Vein endothelial cell (primary cell): ENCODE measurements at places on chromosomes 16 and 17. TPM values are rescaled to one million over a fixed set of nuclear protein-coding genes. Genes with fewer than 3 reads are reported as not detected.

The TAT gene
- total RNA-seq, result not detected in 2 replicates

The CBFB gene
- total RNA-seq, result 78.1 and 101 TPM in 2 replicates

The OR2C1 gene
- total RNA-seq, result not detected in 2 replicates

The USP43 gene
- total RNA-seq, result 0.10 and 0.98 TPM in 2 replicates

The FOXL1 gene
- 3.2 and 4.6 TPM in 2 replicates for total RNA-seq

The CD300E gene
- total RNA-seq, result not detected in 2 replicates

The MIEF2 gene
- total RNA-seq, result 15.6 and 17.3 TPM in 2 replicates

The IRF8 gene
- total RNA-seq, result under 0.01 and 0.10 TPM in 2 replicates

The LAT gene
- 0.67 and 2.3 TPM in 2 replicates for total RNA-seq

The LRRC75A gene
- 2.6 and 2.9 TPM in 2 replicates for total RNA-seq

The PYY gene
- total RNA-seq, result 0.33 TPM in 1 of 2 replicates, not detected in the other

The HLF gene
- 0.19 and 0.33 TPM in 2 replicates for total RNA-seq

The TUBB3 gene
- 251 TPM in 2 replicates for total RNA-seq

The KRTAP4-8 gene
- not detected in 2 replicates for total RNA-seq

The KCNH6 gene
- not detected in 2 replicates for total RNA-seq

The EIF5A gene
- 949 and 999 TPM in 2 replicates for total RNA-seq

The TSNAXIP1 gene
- 0.33 and 0.67 TPM in 2 replicates for total RNA-seq

The FLYWCH2 gene
- 44.9 and 49.0 TPM in 2 replicates for total RNA-seq

The NOS2 gene
- total RNA-seq, result 0.10 TPM in 1 of 2 replicates, not detected in the other

The EVI2A gene
- 0.19 and 0.33 TPM in 2 replicates for total RNA-seq

The CASKIN1 gene
- under 0.01 TPM in 2 replicates for total RNA-seq

The C16orf96 gene
- not detected in 2 replicates for total RNA-seq

The TBC1D26 gene
- total RNA-seq, result not detected in 2 replicates

The ZNF423 gene
- total RNA-seq, result 8.6 and 13.1 TPM in 2 replicates

The RAB26 gene
- total RNA-seq, result 0.65 and 0.86 TPM in 2 replicates

The CORO6 gene
- 2.2 and 2.3 TPM in 2 replicates for total RNA-seq

The TNP2 gene
- not detected in 2 replicates for total RNA-seq

The SDK2 gene
- not detected in 2 replicates for total RNA-seq

The CHRNE gene
- total RNA-seq, result 0.65 and 3.0 TPM in 2 replicates

The MYLK3 gene
- 0.10 and 0.33 TPM in 2 replicates for total RNA-seq

The TOB1 gene
- 5.6 and 6.2 TPM in 2 replicates for total RNA-seq

The SBK1 gene
- total RNA-seq, result 0.10 and 0.33 TPM in 2 replicates

The ZFP3 gene
- 2.0 and 2.7 TPM in 2 replicates for total RNA-seq

The SNF8 gene
- 84.3 and 101 TPM in 2 replicates for total RNA-seq

The LGALS9B gene
- total RNA-seq, result not detected in 2 replicates

The CLDN7 gene
- total RNA-seq, result 10.8 and 13.4 TPM in 2 replicates

The IGF2BP1 gene
- total RNA-seq, result 1.3 and 8.0 TPM in 2 replicates

The SPIRE2 gene
- total RNA-seq, result 0.65 and 1.1 TPM in 2 replicates
